Memory B cell (primary cell): ENCODE measurements at places on chromosomes 3 and 15.

- H3K27ac ChIP-seq = no peak overlapping the region
- H3K4me1 ChIP-seq = no peaks in the 10 kb centered on the region
- H3K27me3 ChIP-seq = no peaks in the 10 kb centered on the region
- H3K4me3 ChIP-seq = no peak overlapping the region
Observed at GRCh38 chr3:179369621-179370020, 22.1 kb downstream of the MFN1 start.

DNA sequence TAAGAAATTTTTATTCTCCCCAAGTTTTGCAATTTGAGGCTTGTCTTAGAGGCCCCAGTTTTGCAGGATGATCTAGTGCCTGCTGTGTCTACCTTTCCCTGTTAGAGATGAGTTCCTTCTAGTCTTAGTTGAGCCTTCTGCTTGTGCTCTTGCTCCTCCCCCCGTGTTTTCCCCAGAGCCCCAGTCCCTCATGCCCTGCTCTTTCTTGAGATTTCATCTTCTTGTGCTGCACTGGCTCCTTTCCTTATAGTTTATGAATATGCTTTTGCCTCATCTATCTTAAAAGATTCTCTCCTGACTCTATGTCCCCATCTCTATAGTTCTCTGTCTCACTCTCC is 4.7 kb downstream of the GAP43 start:
- peaks cover 9% of the 10 kb centered on the region for H3K4me1 ChIP-seq
- no peak overlapping the region for H3K4me3 ChIP-seq
- no peak for DNase-seq
- peaks cover 16% of the 10 kb centered on the region for H3K27me3 ChIP-seq

DNA sequence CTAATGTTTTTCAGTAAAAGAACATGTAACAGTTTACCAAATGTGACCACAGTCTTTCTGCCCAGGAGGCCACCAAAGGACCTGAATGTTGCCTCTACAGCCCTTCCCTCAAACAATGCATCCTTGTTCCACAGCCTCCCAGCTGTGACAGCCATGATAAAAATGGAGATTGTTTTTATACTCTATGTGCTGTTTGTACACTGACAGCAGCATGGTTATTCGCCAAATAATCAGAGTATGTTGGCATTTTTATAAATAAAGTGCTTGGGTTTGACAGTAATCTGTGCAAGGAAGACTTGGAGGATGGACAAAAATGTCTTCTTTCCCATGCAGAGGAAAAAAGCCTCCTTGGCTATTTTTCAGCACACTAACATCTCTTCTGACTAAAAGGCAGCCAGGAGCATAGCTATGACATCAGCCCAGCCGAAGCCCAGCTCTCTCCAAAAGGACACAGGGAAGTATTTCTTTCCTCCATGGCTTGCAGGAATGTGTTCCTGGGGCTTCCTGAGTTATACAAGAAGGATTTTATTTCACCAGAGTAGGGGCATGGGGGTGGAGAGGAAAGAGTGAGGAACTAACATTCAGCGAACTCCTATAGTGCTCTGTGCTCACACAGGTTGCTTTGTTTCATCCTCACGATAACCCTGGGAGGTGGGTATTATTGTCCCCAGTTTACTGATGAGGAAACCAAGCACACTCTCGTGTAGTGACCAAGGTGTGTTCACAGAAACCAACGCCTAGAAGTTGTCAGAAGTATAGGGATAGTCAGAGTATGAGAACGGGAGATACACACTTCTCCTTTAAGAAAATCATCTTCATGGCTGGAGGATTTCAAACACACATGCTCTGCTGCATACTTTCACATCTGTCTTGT is 339.7 kb downstream of the MECOM start:
- H3K27ac ChIP-seq = no peak overlapping the region
- no peaks in the 10 kb centered on the region for H3K36me3 ChIP-seq
- no peak for DNase-seq
- H3K27me3 ChIP-seq = no peaks in the 10 kb centered on the region

GRCh38 chr15:34647569-34648293 is 64.3 kb upstream of the GOLGA8B start:
- H3K36me3 ChIP-seq = no peaks in the 10 kb centered on the region
- H3K4me3 ChIP-seq = no peak overlapping the region
- no peaks in the 10 kb centered on the region for H3K4me1 ChIP-seq
- DNase-seq = no peak

DNA sequence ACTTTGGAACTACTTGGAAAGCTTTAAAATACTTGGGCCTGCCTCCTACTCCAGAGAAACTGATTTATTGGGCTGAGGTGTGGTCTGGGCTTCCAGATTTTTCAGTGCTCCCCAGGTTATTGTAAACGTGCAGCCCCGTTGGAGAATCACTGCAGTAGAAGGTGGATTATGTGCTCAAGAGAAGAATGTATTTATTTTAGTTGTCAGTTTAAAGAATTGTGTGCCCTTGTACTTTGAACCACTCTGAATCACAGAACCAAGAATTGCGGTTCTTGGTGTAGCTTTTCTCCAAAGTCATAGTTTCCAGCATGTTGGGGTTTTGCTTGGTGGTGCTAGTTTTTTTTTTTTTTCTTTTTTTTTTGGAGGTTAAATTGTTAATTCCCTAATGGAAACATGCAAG is 1.6 kb downstream of the TATDN2 start:
- DNase-seq = no peak
- H3K27ac ChIP-seq = peak overlapping the region; percentile 95
- peaks cover 20% of the 10 kb centered on the region for H3K36me3 ChIP-seq

DNA sequence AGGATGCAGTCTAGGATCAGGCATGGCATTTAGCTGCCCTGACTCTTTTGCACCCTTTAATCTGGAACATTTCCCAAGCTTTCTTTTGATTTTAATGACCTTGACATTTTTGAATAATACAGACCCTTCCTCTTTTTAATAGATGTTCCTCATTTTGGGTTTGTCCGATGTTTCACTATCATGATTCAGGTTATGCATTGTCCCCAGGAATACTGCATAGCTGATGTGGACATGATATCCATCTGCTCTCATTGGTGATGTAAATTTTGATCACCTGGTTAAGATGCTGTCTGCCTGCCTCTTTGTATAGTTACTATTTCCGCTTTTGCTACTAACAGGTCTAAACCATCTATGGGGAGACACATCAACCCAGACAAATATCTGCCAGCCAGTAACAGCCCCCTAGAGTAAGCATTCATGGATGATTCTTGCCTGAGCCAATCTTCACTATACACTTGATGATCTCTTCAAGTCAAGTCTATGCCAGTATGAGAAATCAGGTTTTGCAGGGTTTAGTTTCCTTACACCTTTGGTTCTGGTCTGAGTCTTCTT is 50.6 kb upstream of the ULK4 start:
- H3K27ac ChIP-seq = peak overlapping the region; percentile 91
- H3K36me3 ChIP-seq = no peaks in the 10 kb centered on the region
- H3K4me1 ChIP-seq = peaks cover 43% of the 10 kb centered on the region
- peak overlapping the region; percentile 94 for H3K4me3 ChIP-seq

DNA sequence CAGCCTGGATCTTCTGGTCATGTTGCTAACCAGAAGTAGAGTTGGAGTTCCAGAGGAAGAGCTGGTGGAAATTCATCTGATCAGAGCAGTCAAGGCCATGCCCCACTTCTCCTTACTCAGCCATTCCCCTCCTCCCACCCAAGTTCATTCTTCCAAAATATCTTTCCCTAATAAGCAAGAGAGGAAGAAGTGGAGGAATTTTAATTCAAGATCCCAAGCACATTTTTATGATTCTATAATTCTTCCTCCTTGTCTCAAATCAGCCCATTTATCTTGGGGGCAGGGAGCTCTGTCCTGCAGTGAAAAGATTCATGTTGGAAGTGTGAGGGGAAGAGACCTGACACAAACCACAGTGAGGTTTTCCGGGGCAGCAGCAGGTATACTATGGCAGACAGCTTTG is 85.0 kb upstream of the GALNT15 start:
- DNase-seq = no peak
- no peak overlapping the region for H3K4me3 ChIP-seq
- peaks cover 3% of the 10 kb centered on the region for H3K36me3 ChIP-seq
- H3K27me3 ChIP-seq = peaks cover 4% of the 10 kb centered on the region
- no peak overlapping the region for H3K27ac ChIP-seq

DNA sequence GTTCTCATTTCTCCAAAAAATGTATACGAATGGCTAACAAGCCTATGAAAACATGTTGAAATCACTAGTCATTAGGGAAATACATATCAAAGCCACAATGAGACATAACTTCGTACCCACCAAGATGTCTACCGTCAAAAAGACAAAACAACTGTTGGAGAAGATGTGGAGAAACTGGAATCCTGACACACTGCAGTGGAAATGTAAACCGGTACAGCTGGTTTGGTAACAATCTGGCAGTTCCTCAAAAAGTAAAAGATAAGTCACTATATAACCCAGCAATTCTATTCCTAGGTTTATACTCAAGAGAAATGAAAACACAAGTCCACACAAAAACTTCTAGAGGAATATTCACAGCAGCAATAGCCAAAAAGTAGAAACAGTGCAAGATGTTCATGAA is 7.0 kb downstream of the SCAPER start:
- H3K27ac ChIP-seq = no peak overlapping the region
- no peak for DNase-seq
- H3K27me3 ChIP-seq = no peaks in the 10 kb centered on the region
- peaks cover 13% of the 10 kb centered on the region for H3K4me1 ChIP-seq

DNA sequence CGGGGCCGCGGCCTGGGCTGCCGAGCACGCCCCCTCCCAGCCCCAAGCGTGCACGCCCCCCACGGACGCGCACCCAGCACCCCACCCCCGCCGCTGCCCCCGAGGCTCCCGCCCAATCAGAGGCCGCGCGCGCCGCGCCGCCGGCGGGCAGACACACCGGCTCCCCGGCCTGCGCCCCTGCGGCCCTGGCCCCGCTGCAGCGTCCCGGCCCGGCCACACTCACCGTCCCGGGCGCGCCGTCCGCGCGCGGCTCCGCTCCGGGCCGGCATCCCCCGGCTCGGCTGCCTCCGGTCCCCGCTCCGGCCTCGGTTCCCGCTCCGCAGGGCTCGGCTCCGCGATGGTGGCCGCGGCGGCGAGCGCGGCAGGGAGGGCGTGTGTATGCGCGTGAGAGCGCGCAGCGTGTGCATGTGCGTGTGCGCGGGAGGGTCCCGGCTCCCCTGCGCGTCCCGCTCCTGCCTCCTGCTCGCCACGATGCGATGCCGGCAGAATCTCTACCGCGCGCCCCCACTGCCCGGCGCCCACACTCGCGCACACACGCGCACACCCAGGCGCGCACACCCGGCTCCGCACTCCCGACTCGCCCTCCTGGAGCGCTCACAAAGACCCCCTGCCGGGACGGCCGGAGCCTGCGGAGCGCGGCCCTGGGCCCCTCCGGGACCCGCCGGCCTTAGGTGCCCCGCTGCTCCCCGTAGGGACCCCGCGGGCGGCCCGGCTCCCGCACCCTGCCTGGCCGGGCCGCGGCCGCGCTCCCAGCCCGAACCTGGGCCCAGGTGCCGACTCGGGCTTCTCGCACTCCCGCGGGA is 186.5 kb upstream of the LINGO1 start:
- no peaks in the 10 kb centered on the region for H3K36me3 ChIP-seq
- H3K27me3 ChIP-seq = peaks cover 33% of the 10 kb centered on the region
- no peak overlapping the region for H3K27ac ChIP-seq
- H3K4me3 ChIP-seq = peak overlapping the region; percentile 46
- DNase-seq = no peak
- peaks cover 3% of the 10 kb centered on the region for H3K4me1 ChIP-seq

GRCh38 chr3:14369675-14370669 is 32.4 kb upstream of the SLC6A6 start:
- H3K27ac ChIP-seq = no peak overlapping the region
- H3K36me3 ChIP-seq = no peaks in the 10 kb centered on the region
- peaks cover 20% of the 10 kb centered on the region for H3K27me3 ChIP-seq
- no peak overlapping the region for H3K4me3 ChIP-seq
- no peak for DNase-seq

DNA sequence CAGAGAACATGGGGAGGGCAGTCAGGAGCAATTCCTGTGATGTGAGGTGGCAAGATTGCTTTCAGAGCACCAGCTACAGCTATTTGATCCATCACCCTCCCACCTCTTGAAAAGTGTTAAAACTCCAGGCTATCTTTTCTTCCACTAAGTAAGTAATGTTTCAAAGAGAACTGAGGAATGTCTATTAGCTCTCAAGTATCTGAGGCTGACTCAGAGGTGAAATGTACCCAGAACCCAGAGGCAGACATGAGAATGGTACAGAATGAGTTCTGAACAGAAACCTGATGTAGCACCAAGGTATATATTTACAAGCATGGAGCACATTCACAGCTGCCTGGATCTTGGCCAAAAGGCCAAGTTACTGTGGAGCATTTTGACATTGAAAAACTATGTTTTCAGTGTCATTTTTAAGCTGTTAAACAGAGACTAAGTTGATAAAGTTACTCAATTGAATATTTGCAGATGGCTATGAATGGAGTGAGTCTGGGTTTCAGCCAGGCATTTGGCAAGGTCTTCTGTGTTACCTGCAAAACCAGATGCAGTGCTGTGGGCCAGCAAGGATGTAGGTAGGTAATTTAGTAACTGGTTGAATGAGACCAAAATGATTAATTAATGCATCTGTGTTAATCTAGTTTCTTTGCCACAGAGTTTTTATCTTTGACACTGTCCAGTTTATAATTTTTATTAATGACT is 227.7 kb upstream of the CD96 start:
- no peak for DNase-seq
- H3K4me3 ChIP-seq = no peak overlapping the region
- no peaks in the 10 kb centered on the region for H3K36me3 ChIP-seq
- peaks cover 2% of the 10 kb centered on the region for H3K4me1 ChIP-seq

GRCh38 chr15:29432191-29433049 is 162.8 kb upstream of the NSMCE3 start:
- no peaks in the 10 kb centered on the region for H3K36me3 ChIP-seq
- no peak for DNase-seq
- H3K4me3 ChIP-seq = no peak overlapping the region
- H3K27ac ChIP-seq = no peak overlapping the region
- peaks cover 18% of the 10 kb centered on the region for H3K27me3 ChIP-seq

- no peak for DNase-seq
- no peak overlapping the region for H3K4me3 ChIP-seq
- no peak overlapping the region for H3K27ac ChIP-seq
Observed at GRCh38 chr3:120443626-120444123, 7.1 kb downstream of the FSTL1 start.

DNA sequence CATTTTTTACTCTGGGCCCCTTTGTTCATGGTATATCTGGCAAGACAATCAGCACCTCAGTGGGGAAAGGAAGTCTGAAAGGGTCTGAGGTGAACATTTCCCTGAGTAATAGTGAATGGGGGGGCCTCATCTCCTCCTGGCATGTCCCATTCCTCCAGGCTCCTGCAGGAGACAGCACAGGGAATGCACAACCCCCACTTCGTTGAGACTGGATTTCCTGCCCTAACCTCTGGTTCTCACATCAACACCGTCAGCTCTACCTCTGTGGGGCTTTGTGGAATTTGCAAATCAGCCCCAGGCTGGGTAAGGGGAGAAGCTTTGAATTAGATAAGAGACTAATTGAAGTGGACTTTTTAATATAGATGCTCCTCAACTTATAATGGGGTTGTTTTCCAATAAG is 168.3 kb upstream of the TRIM42 start:
- H3K4me3 ChIP-seq = no peak overlapping the region
- no peaks in the 10 kb centered on the region for H3K4me1 ChIP-seq
- no peak overlapping the region for H3K27ac ChIP-seq
- H3K36me3 ChIP-seq = no peaks in the 10 kb centered on the region

GRCh38 chr3:110684466-110684865 is 387.1 kb upstream of the NECTIN3 start:
- H3K36me3 ChIP-seq = no peaks in the 10 kb centered on the region
- no peaks in the 10 kb centered on the region for H3K4me1 ChIP-seq
- peaks cover 2% of the 10 kb centered on the region for H3K27me3 ChIP-seq
- no peak overlapping the region for H3K4me3 ChIP-seq
- H3K27ac ChIP-seq = no peak overlapping the region
